ENCODE measurements at places on chromosomes 11 and 22. TPM values are rescaled to one million over a fixed set of nuclear protein-coding genes. Genes with fewer than 3 reads are reported as not detected.

GRCh38 chr11:110410651-110411050 is 19.1 kb upstream of the FDX1 start:
- no peak overlapping the region for H3K4me3 ChIP-seq
- no peak for DNase-seq
- no peaks in the 10 kb centered on the region for H3K36me3 ChIP-seq
- no peaks in the 10 kb centered on the region for H3K4me1 ChIP-seq
- H3K27ac ChIP-seq: no peak overlapping the region

DNA sequence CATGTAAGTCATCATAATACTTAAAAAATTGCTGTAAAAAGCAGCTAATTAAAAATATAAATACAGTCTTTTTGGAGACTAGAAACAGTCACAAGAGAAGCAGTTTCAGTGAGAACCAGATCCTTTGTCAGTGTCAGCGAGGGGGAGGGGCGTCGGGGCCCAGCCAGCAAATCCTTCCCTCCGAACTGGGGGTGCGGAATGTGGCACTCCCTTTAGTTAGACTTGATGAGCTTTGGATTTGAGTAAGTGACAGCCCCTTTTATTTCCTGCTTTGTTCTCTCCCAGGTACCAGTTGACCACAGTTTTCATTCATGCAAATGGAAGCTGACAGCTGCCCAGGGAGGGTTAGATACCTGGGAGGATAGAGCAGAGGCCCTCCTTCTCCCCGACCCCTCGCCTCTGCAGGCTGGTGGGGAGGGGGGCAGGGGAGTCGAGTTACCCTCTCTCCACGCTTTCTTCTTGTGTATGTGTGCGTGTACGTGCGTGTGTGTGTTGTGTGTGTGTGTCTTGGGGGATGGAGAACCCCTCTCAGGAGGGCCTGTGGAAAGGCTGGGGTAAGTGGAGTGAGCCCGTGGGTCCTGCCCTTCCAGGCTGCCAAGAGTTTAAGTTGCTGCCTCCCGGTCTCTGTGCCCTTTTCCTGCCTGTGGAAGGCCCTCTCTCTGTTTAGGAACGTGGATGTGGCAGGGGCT is 38.3 kb downstream of the PTPRJ start:
- H3K27me3 ChIP-seq: no peaks in the 10 kb centered on the region
- DNase-seq: no peak
- no peak overlapping the region for H3K4me3 ChIP-seq

DNA sequence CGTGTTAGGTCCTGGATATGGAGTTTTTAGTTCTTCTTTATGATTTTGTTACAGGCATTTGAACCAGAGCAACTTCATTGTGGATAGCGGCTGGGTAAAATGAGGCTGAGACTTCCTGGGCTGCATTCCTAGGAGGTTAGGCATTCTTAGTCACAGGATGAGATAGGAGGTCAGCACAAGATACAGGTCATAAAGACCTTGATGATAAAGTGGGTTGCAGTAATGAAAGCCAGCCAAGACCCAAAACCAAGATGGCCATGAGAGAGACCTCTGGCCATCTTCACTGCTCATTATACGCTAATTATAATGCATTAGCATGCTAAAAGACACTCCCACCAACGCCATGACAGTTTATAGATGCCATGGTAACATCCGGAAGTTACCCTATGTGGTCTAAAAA is 23.4 kb upstream of the CLMP start:
- DNase-seq: no peak
- no peak overlapping the region for H3K4me3 ChIP-seq
- H3K27ac ChIP-seq: peak overlapping the region; percentile 32
- H3K4me1 ChIP-seq: peaks cover 21% of the 10 kb centered on the region

DNA sequence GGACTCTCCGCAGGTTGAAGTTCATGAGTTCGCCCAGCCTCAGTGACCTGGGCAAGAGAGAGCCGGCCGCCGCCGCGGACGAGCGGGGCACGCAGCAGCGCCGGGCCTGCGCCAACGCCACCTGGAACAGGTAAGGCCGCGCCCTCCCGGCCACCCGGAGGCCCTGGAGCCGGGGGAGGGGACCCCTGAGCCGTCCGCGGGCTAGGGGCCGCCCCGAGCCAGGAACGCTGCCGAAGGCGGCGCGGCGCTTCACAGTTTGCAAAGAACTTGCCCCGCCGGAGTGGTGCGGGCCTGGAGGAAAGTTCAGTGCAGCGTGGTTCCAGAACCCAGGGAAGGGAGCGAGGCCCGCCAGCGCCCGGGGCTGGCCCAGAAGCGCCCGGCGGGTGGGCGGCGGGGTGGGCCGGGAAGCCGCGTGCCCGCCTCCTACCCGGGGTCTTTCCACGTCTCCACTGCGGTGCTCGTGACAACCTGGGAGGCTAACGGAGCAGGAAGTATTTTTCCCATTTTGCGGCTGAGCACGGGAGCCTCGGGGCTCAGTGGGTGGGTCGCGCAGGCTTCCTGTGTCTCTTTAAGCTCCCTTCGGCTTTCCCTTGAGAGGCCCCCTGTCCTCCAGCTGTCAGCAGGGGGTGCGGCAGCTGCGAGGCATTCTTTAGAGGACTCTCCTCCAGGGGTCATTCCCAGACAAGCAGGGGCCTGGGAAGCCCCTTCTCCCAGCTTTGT is 635 bp downstream of the PRR5 start:
- H3K27me3 ChIP-seq: no peaks in the 10 kb centered on the region
- no peaks in the 10 kb centered on the region for H3K36me3 ChIP-seq
- H3K4me3 ChIP-seq: peak overlapping the region; percentile 79

GRCh38 chr11:134598368-134598767 is 186.3 kb upstream of the B3GAT1 start:
- no peak for DNase-seq
- H3K4me1 ChIP-seq: no peaks in the 10 kb centered on the region
- H3K36me3 ChIP-seq: no peaks in the 10 kb centered on the region
- no peak overlapping the region for H3K4me3 ChIP-seq
- no peaks in the 10 kb centered on the region for H3K27me3 ChIP-seq
- H3K27ac ChIP-seq: no peak overlapping the region

DNA sequence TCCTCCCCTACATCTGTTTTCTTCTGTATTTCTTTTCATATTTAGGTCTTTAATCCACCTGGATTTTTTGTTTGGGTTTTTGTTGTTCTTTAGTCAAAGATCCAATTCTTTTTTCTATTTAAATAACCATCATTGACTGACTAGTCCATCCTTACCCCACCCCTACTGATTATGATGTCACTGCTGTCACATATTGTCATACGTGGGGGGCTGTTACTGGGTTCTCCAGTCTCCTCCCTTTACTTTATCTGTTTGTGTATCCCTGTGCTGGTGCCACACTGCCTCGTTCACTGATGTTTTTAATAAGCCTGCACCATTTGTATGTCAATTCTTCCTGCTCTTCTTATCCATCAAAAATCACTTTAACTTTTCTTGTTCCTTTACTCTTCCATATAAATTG is 6.9 kb upstream of the DCPS start:
- peaks cover 30% of the 10 kb centered on the region for H3K36me3 ChIP-seq
- H3K4me3 ChIP-seq: no peak overlapping the region
- H3K4me1 ChIP-seq: no peaks in the 10 kb centered on the region
- H3K27ac ChIP-seq: no peak overlapping the region
- DNase-seq: no peak

DNA sequence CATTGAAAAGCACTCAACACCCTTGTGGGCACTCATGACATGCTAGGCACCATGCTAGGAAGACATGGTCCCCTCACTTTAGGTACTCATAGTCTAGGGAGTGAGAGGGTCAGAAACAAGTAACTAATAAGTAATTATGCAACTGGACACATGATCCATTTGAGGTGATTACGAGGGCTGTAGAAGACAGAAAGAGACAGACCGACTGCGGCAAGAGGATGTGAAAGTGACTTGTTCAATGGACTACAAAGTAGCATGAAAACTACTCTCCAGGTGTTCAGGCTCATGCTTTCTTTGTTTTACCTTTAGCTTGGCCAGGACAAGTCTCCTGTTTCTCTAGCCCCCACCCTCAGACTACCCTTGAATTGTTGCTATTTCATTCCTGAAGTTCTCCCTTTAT is 310.8 kb upstream of the SORL1-AS1 start:
- no peaks in the 10 kb centered on the region for H3K27me3 ChIP-seq
- DNase-seq: no peak
- no peak overlapping the region for H3K27ac ChIP-seq

DNA sequence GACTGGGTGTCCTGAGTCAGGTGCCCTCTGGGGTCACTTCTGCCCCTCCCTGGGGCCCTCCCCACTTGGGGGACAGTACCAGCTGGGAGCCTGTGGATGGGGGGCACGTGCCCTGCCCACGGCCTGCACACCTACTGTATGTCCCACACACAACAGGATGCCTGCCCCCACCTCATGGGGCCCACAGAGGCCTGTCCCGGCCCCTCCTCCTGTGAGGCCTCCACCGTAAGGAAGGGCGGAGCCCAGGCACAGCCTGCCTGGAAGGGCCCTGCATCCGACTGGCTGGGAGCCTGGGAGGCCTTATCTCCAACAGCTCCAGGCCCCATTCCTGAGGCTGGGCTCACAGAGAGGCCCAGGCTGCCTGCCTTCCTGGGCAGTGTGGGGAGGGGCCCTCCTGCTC is 47.8 kb downstream of the BRSK2 start:
- no peaks in the 10 kb centered on the region for H3K4me1 ChIP-seq
- H3K36me3 ChIP-seq: no peaks in the 10 kb centered on the region
- no peak for DNase-seq
- H3K27me3 ChIP-seq: no peaks in the 10 kb centered on the region

GRCh38 chr11:9887472-9887871 is 223.6 kb downstream of the SWAP70 start:
- H3K36me3 ChIP-seq: no peaks in the 10 kb centered on the region
- DNase-seq: no peak
- no peak overlapping the region for H3K27ac ChIP-seq
- no peaks in the 10 kb centered on the region for H3K27me3 ChIP-seq
- H3K4me3 ChIP-seq: no peak overlapping the region

DNA sequence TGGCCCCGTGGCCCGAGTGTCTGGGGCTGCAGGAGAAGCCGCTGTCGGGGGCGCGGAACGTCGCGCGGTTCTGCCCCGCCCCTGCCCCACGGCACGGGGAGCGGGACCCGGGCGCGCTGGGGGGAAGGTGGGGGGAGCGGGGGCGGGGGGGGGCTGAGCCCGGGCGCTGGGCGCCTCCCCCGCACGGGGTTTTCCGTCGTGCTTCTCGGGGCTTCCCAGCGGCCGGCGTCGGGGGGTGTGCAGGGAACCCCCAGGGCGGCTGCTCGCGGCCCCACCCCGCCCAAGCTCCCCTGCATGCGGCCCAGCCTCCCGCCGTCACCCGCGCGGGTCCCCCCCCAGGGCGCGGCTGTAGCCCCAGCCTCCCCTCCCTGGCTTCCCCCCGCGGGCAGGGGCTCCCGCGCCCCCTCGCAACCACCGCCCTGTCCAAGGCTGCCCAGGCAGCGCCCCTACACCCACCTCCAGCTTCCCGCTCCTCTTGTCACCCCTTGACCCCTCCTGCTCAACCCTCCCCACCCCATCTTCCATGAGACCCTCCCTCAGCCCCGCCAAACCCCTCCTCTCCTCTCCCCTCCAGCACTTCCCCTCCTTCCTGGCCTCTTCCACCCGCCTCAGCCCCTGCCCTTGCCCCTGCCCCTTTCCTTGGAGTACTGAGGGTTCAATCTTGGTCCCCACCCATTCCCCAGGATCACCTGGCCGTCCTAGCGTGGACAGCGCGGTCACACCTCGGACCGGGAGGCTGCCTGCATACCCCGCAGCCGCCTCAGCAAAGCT is 1.7 kb downstream of the IL17REL start:
- no peak overlapping the region for H3K4me3 ChIP-seq
- no peak overlapping the region for H3K27ac ChIP-seq
- peaks cover 30% of the 10 kb centered on the region for H3K4me1 ChIP-seq
- DNase-seq: no peak

GRCh38 chr22:45891471-45891995 is 85.4 kb downstream of the WNT7B start:
- no peak overlapping the region for H3K27ac ChIP-seq
- no peak for DNase-seq
- H3K4me1 ChIP-seq: no peaks in the 10 kb centered on the region
- no peaks in the 10 kb centered on the region for H3K27me3 ChIP-seq
- no peaks in the 10 kb centered on the region for H3K36me3 ChIP-seq
- no peak overlapping the region for H3K4me3 ChIP-seq

- no peaks in the 10 kb centered on the region for H3K36me3 ChIP-seq
- no peak overlapping the region for H3K27ac ChIP-seq
- H3K4me1 ChIP-seq: no peaks in the 10 kb centered on the region
- no peak for DNase-seq
- H3K27me3 ChIP-seq: no peaks in the 10 kb centered on the region
Observed at GRCh38 chr11:85118151-85118550, 509.0 kb downstream of the DLG2 start.

GRCh38 chr22:30265823-30266444 is 717 bp downstream of the OSM start:
- no peak for DNase-seq
- peak overlapping the region; percentile 50 for H3K4me3 ChIP-seq
- peak overlapping the region; percentile 68 for H3K27ac ChIP-seq
- H3K27me3 ChIP-seq: no peaks in the 10 kb centered on the region

DNA sequence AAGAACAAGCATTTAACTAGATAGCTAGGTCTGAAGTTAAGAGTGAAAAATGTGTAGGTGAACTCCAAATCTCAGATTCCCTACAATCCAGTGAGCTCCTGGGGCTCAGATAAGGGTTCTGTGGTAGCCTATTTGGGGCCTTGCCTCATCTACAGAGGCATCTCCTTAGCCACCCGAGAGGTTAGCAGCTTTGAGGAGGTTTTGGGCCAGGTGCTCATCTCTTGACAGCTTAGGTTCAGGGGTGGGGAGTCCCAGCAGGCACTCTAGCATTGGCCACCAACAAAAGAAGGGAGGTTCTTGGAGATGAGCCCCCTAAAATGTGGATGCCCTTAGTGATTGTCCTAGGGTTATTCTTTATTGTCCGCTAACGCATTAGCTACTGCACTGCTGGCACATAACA is 184.4 kb upstream of the B3GAT1 start:
- no peak overlapping the region for H3K27ac ChIP-seq
- H3K27me3 ChIP-seq: no peaks in the 10 kb centered on the region
- H3K4me3 ChIP-seq: no peak overlapping the region
- no peak for DNase-seq
- no peaks in the 10 kb centered on the region for H3K4me1 ChIP-seq

- H3K36me3 ChIP-seq: no peaks in the 10 kb centered on the region
- no peak overlapping the region for H3K4me3 ChIP-seq
- no peaks in the 10 kb centered on the region for H3K4me1 ChIP-seq
- H3K27me3 ChIP-seq: no peaks in the 10 kb centered on the region
Observed at GRCh38 chr11:371051-371450, 1.8 kb downstream of the B4GALNT4 start.

- no peaks in the 10 kb centered on the region for H3K36me3 ChIP-seq
- no peak for DNase-seq
- no peak overlapping the region for H3K4me3 ChIP-seq
- no peak overlapping the region for H3K27ac ChIP-seq
- no peaks in the 10 kb centered on the region for H3K27me3 ChIP-seq
Observed at GRCh38 chr11:115279813-115280761, 224.1 kb downstream of the CADM1 start.

ISX gene
- 26.4 TPM for total RNA-seq

ST13 gene
- 75.1 TPM for total RNA-seq

SCN3B gene
- 1.8 TPM for total RNA-seq

VSIG2 gene
- not detected for total RNA-seq

LRRC75B gene
- 18.2 TPM for total RNA-seq

PHOX2A gene
- not detected for total RNA-seq

NFAM1 gene
- 2.4 TPM for total RNA-seq

ANKRD49 gene
- total RNA-seq: 17.3 TPM

GNG3 gene
- not detected for total RNA-seq

NEU3 gene
- total RNA-seq: 9.0 TPM

PGA4 gene
- total RNA-seq: not detected

SLC22A9 gene
- not detected for total RNA-seq
